Hair follicle dermal papilla cell (primary cell): ENCODE measurements at places on chromosomes 11 and 22. TPM values are rescaled to one million over a fixed set of nuclear protein-coding genes. Genes with fewer than 3 reads are reported as not detected.

Gene RPS6KA4
- 50.1 and 54.0 TPM in 2 replicates for total RNA-seq

Gene ARHGEF17
- total RNA-seq: 58.8 and 70.3 TPM in 2 replicates

Gene CELSR1
- total RNA-seq: 1.6 and 3.1 TPM in 2 replicates

Gene ACTN3
- 0.16 TPM in 1 of 2 replicates, not detected in the other for total RNA-seq

Gene SHISA8
- not detected in 2 replicates for total RNA-seq

Gene OR51E1
- total RNA-seq: not detected in 2 replicates

Gene DUSP8
- total RNA-seq: 0.16 TPM in 1 of 2 replicates, not detected in the other

Gene XBP1
- 288 and 324 TPM in 2 replicates for total RNA-seq

Gene POGLUT3
- 63.0 and 69.0 TPM in 2 replicates for total RNA-seq

Gene TPH1
- under 0.01 TPM in 2 replicates for total RNA-seq

Gene PNPLA5
- not detected in 2 replicates for total RNA-seq

Gene MMP8
- 2.3 and 2.8 TPM in 2 replicates for total RNA-seq

Gene OR56B4
- total RNA-seq: not detected in 2 replicates

Gene MS4A6E
- total RNA-seq: not detected in 2 replicates

Gene PEX26
- 40.8 and 41.7 TPM in 2 replicates for total RNA-seq

Gene TNNI2
- not detected in 2 replicates for total RNA-seq

Gene CHRNA10
- 0.85 and 1.3 TPM in 2 replicates for total RNA-seq

Gene KRTAP5-10
- total RNA-seq: not detected in 2 replicates

Gene CDON
- total RNA-seq: 368 and 408 TPM in 2 replicates

Gene SLC22A12
- not detected in 2 replicates for total RNA-seq

Gene OR10S1
- not detected in 2 replicates for total RNA-seq

Gene CCDC81
- total RNA-seq: 0.49 and 0.73 TPM in 2 replicates

Gene APOBEC3A
- not detected in 2 replicates for total RNA-seq

Gene SLC5A12
- 0.12 and 0.16 TPM in 2 replicates for total RNA-seq

Gene PIH1D2
- total RNA-seq: 2.9 and 3.9 TPM in 2 replicates

Gene AGBL2
- 0.49 and 1.3 TPM in 2 replicates for total RNA-seq

Gene CNGA4
- total RNA-seq: 0.16 TPM in 1 of 2 replicates, not detected in the other

Gene BEST1
- 5.2 and 5.5 TPM in 2 replicates for total RNA-seq

Gene USP2
- total RNA-seq: 0.24 and 0.32 TPM in 2 replicates

Gene LRRC75B
- 6.4 and 10.1 TPM in 2 replicates for total RNA-seq

Gene FAM111B
- 0.36 and 0.97 TPM in 2 replicates for total RNA-seq

Gene SNU13
- total RNA-seq: 60.8 and 70.2 TPM in 2 replicates

Gene BET1L
- total RNA-seq: 45.1 and 48.7 TPM in 2 replicates

Gene MUC6
- total RNA-seq: not detected in 2 replicates

Gene ABCG4
- 0.12 and 0.32 TPM in 2 replicates for total RNA-seq

Gene CFAP300
- total RNA-seq: 6.0 and 7.2 TPM in 2 replicates

Gene KLHDC7B
- total RNA-seq: 0.12 TPM in 1 of 2 replicates, not detected in the other
